GM13977 (cell line): ENCODE measurements at places on chromosomes 6 and 20.

GRCh38 chr20:51700809-51701285 is 67.3 kb downstream of the ATP9A start:
- DNase-seq = peak; percentile 54

DNA sequence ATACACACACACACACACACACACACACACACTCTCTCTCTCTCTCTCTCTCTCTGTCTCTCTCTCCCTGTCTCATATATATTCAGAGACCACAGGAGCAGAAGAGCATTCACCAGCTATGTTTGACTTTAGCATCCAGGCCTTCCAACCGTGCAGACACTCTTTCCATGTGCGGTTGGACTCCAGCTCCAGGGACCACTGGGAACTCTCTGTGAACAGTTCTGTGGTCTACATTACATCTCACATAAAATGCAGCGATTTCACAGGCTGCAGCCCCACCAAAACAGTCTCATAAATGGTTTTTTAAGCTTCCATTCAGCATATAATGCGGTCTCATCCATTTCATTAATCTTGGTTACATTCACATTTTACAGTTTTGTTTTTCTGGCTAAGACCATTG is 508.4 kb upstream of the SULF2 start:
- no peak for DNase-seq

- no peak for DNase-seq
These were observed 98.2 kb upstream of the NAA20 start for GRCh38 chr20:19918965-19919329.

DNA sequence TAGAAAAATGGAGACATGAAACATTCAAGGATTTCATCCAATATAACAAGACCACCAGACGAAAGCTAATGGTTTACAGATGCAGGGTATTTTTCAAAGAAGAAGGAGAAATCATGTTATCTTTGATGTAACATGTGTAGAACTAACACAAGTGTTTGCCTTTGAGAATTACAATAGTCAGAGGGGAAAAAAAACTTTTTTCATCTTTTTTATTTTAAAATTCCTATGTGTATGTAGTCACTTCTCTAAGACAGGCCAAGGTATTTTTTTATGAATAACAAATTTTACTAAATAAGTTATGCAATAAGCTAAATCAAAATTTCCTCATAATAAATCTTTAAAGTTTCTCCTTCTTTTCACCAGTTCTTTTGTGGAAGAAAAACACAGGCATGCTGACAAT is 161.4 kb downstream of the PDE7B start:
- no peak for DNase-seq

GRCh38 chr6:6971369-6971768 is 136.4 kb upstream of the RREB1 start:
- no peak for DNase-seq

DNA sequence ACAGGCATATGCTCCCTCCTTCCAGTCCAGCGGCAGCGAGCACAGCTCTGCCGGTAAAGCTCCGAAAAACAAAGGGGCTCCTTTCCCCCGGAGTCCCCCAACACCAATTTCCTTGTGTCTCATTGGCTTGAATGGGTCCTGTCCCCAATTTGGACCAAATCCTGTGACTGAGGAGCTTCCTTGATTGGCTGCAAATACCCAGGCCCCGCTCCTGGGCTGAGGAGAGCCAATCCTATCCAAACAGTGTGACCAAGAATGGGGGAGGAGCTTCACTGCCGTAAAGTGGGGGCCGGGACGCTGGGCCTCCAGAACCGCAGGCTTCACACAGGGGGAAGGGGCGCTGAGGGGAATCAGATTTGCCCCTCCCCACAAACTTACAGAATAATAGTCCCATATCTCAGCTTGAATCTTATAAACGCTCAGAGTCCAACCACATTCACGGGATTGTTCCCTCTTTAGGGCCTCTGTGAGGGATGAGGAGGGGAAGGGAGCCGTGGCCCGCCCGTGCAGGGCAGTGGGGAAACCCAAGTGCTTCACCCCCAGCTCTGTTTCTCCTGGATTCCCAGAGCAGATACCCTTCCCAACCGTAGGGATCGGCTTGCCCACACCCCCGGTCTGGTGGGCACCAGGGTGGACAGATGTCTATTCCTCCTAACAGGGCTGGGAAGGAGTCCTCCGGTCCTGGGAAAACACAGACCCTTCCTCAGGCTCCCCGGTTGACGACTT is 141.0 kb upstream of the MLN start:
- DNase-seq = no peak

DNA sequence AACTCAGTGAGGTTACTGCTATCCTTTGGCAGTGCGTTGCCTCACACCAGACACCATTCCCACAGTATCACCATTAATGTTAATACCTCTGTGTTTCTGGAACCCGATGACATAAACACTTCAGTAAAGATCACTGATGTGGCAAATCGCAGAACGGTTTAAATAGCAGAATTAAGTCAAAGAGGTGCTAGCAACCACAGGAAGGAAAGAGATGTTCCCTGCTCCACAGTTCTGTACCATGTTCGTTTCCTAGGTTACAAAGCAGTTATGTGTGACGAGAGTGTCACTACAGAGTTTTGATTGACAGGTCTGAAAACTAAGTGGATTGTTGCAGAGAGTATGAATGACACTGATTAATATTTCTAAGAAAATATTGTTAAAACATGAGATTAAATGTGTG is 272.3 kb downstream of the KHDRBS2 start:
- DNase-seq = no peak

DNA sequence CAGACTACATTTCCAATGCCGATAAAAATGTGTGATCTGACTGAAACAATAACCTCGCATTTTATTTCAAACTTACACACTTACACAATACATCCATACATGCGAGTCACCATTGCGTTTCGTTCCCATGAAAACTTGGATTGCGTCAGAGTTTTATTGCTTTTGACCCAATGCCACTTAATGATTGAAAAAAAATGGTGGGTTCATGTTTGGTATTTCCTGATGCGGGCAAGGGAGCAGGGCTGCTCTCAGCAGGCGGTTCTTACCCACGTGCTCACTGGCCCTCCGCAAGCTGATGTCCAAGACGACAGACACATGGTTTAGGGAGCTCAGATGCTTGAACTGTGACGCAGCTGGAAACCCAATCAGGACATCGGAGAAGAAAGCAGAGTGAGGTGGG is 281.0 kb upstream of the SULF2 start:
- DNase-seq = no peak

GRCh38 chr6:119801056-119801455 is 451.5 kb upstream of the MAN1A1 start:
- DNase-seq = no peak

DNA sequence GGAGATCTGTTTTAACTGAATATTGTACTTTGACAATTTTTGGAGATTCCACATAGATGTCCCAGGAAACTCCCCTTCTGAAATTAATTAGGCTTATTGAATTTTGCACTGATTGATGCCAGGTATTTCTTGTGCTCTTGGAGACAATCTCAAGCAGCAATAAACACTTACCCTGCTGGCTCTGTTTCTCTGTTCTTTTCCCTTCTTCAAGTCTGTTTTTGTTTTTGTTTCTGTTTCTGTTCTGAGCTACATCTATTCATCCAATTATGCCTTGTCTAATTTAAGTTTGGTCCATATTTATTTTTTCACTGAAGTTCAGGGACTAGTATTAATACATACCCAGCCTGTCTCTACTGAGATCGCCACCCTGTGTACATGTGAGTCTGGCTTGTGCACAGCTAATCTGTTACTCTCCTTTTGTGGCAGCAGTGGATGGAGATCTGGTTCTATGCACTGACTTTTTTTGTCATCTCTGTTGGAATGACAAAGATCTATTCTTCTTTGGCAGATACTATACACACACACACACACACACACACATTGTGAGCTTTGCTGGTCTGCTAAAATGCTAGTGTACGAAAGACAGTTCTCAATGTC is 51.9 kb downstream of the IL22RA2 start:
- no peak for DNase-seq

- DNase-seq = no peak
These were observed 83.3 kb upstream of the DUSP22 start for GRCh38 chr6:208938-209337.

- DNase-seq = no peak
These were observed 34.2 kb downstream of the MYLIP start for GRCh38 chr6:16163066-16163465.

GRCh38 chr20:49460916-49461315 is 21.6 kb downstream of the KCNB1 start:
- DNase-seq = no peak

DNA sequence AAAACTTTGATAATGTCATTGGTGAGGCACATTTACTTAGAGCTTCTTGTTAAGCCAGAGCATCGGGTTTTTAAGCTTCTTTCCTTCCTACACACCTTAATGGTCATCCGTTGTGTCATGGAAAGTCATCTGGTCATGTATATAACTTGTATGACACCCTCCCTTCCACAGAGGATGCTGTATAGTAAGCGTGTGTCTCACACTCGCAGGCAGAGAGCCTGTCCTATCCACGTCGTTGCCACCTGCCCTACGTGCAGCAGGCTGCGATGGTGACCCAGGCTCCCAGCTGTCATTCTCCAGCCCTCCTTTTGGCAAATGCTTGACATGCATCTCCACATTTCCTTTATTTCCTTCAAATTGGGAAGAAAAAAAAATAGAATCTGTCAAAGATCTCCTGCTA is 85.6 kb downstream of the MYB start:
- no peak for DNase-seq

GRCh38 chr6:159654483-159655098 is 38.5 kb downstream of the SOD2 start:
- DNase-seq = peak; percentile 55

DNA sequence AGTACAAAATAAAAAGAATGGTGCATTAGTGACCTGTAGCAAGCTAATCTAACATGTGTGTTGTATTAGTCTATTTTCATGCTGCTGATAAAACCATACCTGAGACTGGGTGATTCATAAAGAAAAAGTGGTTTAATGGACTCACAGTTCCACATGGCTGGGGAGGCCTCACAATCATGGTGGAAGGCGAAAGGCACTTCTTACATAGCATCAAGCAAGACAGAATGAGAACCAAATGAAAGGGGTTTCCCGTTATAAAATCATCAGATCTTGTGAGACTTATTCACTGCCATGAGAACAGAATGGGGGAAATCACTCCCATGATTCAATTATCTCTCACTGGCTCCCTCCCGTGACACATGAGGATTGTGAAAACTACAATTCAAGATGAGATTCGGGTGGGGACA is 45.4 kb upstream of the AIG1 start:
- no peak for DNase-seq

GRCh38 chr6:56188429-56188828 is 59.0 kb downstream of the COL21A1 start:
- no peak for DNase-seq

- DNase-seq = no peak
These were observed at the start of gene GJA1 for GRCh38 chr6:121435444-121436069. Gene GJA1 (plus strand): TSS chr6:121435646. CDS start chr6:121446848, 11,202 bp downstream.

GRCh38 chr6:54255886-54256285 is 52.4 kb upstream of the TINAG start:
- no peak for DNase-seq

- no peak for DNase-seq
These were observed 41.1 kb downstream of the CNR1 start for GRCh38 chr6:88124925-88125557.

- no peak for DNase-seq
These were observed 103.8 kb downstream of the RNASET2 start for GRCh38 chr6:166852451-166852975.

DNA sequence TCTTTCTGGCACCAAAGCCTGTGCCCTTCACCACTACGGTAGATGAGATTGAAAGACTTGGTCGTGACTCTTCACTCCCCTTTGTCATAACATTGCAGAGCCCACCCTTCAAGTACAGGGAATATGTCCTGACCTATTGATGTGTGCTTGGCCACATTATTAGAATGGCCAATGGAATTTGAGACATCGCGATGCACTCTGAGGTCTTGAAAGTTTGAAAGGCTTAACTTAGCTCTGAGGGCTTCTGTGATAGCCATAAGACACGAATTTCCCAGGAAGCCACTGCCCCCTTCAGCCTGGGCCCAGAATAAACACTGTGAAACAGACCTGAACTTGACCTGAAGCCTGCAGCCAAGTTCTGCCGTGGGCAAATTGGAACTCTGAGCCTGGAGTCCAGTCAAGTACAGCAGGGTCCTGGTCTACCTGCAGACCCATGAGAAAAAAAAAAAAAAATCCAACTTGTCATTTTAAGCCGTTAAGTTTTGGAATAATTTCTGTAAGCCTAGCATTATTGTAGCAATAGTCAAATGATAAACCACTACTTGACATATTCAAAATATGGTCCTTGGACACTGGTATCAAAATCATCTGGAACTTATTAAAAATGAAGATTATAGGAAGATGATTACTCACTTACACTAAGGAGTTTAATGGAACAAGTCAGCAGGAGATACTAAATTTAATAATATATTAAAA is 36.9 kb upstream of the TRAF3IP2 start:
- peak; percentile 64 for DNase-seq

DNA sequence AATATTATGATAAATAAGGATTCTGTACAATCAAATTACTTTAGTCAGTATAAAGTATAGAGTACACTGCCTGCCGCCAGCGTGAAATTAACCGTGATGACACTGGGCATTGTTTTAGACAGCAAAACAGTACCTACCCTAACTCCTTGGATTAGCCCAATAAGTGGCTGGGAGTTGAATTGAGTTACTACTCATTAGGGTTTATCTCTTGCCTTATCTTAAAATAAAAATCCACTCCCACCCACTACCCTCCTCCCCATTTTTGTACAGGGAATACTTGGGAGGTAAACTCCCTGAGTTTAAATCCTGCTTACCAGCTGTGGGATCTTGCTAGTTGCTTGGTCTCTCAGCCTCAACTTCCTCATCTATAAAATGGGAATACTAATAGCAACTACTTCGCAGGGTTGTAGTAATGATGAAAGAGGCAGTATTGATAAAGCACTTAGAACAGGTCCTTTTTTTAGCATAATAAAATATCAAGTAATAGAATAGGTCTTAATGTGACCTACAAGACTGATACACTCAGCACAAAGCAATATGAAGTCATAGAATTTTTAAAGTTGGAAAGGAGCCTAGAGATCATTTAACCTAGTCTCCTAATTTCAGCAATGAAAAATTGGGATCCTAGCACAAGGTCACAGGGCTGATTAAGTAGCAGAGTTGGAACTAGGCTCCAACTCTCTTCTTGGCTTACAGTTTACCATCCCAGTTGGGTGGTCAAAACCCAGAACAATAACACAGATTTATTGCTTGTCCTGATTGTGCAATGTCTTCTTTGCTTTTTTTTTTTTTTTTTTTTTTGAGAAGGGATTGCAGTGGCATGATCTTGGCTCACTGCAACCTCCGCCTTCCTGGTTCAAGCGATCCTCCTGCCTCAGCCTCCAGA is 23.8 kb downstream of the PHACTR2 start:
- no peak for DNase-seq

DNA sequence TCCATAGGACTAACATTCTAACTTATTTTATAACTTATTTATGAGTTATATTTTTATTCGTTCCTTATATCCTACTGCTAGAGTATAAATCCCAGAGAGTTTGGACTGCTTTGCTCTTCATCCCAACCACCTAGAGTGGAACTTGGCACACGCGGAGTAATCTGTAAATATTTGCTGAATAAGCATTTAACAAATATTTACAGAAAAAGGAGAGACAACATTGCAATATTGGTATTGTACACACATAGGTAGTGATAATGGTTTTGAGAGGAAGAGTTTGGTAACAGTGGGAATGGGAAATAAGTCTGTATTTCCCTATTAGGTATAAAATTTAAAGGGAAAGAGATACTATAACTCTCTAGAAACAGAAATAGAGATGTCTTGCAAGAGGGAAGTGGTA is 634.8 kb upstream of the CITED2 start:
- DNase-seq = no peak
